ENCODE measurements at places on chromosomes 7 and 10.

DNA sequence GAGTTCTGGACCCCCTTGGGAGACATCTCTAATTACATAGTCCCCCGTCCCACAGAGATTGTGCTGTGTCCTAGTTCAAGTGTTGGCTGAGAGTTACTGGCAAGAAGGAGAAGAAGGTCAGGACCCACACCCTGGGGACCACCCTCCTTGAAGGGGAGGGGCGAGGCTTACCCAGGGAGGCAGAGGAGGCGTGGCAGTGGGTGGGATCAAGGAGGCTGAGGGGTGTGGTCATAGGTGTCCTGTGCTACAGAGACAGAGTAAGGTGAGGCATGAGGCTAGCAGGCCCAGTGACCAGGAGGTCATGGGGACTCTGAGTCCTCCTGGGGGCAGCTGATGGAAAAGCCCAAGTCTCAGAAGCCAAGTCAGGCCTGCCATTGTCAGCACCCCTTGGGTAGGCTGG lies 29.4 kb upstream of the ADCYAP1R1 start:
- no peak for DNase-seq

DNA sequence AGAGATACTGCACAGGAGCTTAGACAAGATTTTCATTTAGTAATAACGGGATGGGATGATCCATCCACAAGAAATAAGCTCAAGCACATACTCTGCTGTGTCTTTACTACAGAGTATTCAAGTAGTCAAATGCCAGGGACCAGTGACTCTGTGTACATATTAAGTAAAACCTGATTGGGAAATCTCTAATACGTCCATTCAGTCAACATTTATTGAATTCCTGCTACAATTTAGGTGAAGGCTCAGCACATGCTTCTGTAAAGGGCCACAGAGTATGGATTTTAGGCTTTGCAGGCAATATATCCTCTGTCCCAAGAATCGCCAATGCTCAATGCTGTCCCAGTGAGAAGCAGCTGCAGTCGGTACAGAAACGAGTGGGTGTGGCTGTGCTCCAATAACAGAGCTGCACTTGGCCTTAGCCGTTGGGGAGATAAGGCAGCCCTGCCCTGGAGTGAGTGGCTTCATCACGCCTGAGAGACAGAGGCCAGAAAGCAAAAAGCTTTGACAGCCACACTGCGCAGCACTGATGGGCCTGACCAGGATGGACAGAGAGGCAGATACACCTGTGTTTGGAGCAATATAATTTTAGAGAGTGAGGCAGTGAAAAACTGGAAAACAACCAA lies 186.8 kb downstream of the PARD3 start:
- no peak for DNase-seq

DNA sequence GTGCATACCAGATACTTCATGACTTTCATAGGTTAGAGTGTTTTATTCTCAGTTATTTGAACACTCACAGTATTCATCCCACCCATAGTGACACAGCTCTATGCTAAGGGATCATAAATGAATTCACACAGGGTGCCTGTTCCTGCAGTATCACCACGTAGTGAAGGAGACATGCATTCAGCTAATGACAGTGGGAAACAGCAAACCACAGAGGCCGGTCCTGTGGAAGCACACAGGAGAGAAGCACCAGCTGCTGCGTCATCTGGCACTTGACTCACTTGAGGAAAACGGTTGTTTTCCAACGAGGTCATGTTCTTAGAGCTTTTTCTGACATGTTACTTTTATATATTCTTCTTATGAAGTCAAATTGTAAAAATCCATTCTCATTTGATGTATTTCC lies 73.0 kb downstream of the UBE3C start:
- DNase-seq = no peak

DNA sequence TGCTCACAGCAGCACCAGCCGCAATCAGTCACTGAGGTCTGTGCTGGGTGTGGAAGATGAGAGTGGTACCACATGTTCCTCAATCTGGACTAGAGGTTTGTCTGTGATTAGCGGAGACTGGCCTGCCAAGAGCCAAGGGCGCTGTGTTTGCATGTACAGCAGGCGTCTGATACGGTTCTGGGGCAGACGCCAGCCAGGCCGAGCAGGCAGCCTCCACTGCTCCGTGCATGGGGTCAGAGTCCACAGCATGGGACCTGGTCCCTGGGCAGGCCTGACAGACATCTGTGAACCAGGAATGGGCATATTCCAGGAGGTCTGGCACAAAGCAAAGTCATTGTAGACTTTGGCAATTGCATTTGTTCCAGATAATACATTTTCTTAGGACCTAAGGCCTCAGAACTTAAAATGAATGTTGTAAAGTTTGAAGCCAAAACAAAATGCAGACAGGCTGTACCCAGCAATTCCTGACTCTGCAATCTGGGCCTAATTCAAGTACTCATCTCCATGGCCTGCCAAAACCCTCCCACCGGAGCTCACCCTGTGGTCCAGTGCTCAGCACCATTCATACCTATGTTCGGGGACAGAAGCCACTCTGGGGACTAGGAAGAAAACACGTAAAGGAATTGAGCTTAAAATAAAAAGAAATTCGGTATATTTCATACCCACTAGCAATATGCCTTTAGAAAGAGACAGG lies 50.0 kb upstream of the FAM20C start:
- DNase-seq = no peak

GRCh38 chr7:25244254-25245033 lies 16.2 kb upstream of the NPVF start:
- no peak for DNase-seq

- no peak for DNase-seq
Measured at GRCh38 chr10:22042557-22043326, 39.2 kb upstream of the DNAJC1 start.

- DNase-seq = no peak
Measured at GRCh38 chr10:33818343-33818742, 483.9 kb upstream of the NRP1 start.
